ENCODE measurements at places on chromosomes 6 and 20.
A peak's percentile ranks its signal among the peaks of the same experiment; 100 is the strongest.

DNA sequence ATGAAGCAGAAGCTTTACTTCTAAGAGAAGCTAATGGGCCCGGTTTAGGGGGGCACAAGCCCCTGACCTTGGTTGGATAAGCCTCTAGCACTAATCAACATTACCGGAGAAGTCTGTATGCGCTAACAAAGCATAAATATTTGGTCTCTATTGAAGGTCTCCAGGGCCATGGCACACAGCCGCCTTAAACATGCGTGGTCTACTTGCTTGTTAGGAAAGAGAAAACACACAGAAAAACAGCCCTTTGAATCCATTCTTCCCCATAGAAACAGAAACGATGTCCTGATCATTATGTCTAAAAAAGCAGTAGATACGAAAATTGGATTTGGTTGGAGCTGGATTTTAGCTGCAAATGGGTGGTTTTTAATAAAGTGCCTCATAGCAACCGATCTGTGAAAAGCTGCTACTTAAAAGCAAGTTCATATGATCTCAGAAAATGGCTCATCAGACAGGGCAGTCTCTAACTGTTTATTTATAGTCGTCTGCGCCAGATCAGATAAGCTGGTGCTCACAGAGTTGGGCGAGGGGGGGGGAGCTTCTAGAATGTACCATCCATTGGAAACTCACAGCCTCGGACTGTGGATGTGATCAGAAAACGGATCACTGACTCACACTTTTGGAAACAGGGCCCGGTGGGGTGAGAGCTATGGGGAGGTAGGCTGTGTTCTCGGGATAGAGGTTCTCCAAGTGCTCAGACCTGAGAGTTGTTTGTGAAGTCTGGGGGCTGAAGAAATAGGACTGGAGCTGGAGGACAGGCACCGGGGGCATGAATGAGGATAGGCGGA lies 35.3 kb upstream of the APCDD1L start:
- H3K4me3 ChIP-seq = no peak overlapping the region
- DNase-seq = no peak
- peaks cover 3% of the 10 kb centered on the region for H3K4me1 ChIP-seq
- H3K27ac ChIP-seq = no peak overlapping the region
- peaks cover 8% of the 10 kb centered on the region for H3K36me3 ChIP-seq
- peaks cover 68% of the 10 kb centered on the region for H3K27me3 ChIP-seq

GRCh38 chr6:164008902-164009301 lies 594.4 kb downstream of the QKI start:
- peaks cover 4% of the 10 kb centered on the region for H3K27me3 ChIP-seq
- H3K4me3 ChIP-seq = no peak overlapping the region
- no peak overlapping the region for H3K27ac ChIP-seq
- H3K4me1 ChIP-seq = no peaks in the 10 kb centered on the region

GRCh38 chr20:21262812-21263211 lies 40.3 kb upstream of the XRN2 start:
- DNase-seq = no peak
- H3K4me1 ChIP-seq = no peaks in the 10 kb centered on the region
- no peak overlapping the region for H3K27ac ChIP-seq
- no peaks in the 10 kb centered on the region for H3K36me3 ChIP-seq

DNA sequence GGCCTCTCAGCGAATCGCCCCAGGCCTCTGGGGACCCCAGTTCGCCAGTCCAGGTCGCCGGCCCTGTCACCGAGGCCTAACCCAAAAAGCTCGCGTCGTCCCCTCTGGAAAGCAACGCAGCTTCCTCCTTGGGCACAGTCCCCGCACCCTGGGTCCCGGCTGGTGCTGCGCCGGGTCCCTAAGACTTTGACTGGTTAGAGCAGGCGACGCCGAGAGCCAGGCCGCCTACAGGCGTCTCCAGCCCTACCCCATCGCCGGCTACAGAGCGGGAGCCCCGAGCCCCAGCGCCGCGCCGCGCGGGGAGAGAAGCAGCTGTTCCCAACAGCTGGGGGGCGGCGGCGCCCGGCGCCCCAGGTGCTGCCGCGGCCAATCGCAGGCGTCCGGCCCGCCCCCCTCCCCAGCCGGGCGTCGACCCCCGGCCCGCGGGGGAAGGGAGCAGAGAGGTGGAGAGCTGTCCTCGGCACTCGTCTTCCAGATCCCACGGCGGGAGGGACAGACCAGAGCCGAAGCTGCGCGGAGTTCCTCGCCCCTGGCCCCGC lies 540 bp upstream of the RBM24 start:
- H3K27ac ChIP-seq = no peak overlapping the region
- H3K4me1 ChIP-seq = peaks cover 6% of the 10 kb centered on the region
- no peaks in the 10 kb centered on the region for H3K36me3 ChIP-seq
- H3K4me3 ChIP-seq = peak overlapping the region; percentile 77
- peak; percentile 4 for DNase-seq

DNA sequence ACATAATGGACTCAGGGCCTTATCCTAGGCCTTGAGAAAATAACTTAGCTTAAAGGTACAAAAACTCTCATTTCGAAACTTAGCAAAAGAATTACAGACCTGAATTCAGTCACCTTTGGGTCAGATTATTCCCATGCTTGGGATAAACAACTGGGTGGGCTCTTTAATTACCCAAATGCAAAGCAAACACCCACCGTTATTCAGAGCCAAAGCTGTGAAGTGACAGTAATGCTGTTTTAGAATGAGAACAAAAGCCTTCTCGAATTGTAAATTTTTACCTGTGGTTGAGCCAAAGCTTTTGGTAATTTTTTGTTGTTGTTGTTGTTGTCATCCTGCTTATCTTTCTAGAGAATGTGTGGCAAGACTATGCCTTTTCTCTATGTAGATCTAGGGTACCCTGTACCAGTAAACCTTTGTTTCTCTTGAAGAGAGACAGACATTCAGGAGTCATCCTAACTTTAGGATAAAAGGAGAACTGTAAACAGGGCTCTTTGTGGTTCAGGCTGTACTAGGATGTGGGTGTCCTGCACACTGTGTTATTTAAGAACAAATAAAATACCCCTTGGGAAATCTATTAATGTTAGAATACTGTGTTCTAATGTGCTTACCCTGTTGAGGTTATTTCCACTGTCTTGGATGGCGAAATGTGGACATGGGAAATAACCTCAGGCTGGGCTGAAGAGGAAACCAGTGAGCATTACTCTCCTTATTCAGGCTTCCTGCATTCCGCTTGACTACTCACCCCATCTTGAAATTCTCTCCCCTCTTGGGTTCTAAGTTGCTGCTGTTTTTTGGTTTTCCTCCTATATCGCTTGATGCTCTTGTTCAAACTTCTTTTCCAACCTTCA lies 480.7 kb downstream of the CD83 start:
- no peak overlapping the region for H3K4me3 ChIP-seq
- no peak for DNase-seq
- H3K27me3 ChIP-seq = no peaks in the 10 kb centered on the region
- H3K4me1 ChIP-seq = peaks cover 3% of the 10 kb centered on the region
- H3K27ac ChIP-seq = no peak overlapping the region

- no peaks in the 10 kb centered on the region for H3K36me3 ChIP-seq
- no peak overlapping the region for H3K4me3 ChIP-seq
- DNase-seq = no peak
- H3K4me1 ChIP-seq = peaks cover 8% of the 10 kb centered on the region
- no peaks in the 10 kb centered on the region for H3K27me3 ChIP-seq
Measured at GRCh38 chr6:37399131-37399530, 33.9 kb upstream of the CMTR1 start.

DNA sequence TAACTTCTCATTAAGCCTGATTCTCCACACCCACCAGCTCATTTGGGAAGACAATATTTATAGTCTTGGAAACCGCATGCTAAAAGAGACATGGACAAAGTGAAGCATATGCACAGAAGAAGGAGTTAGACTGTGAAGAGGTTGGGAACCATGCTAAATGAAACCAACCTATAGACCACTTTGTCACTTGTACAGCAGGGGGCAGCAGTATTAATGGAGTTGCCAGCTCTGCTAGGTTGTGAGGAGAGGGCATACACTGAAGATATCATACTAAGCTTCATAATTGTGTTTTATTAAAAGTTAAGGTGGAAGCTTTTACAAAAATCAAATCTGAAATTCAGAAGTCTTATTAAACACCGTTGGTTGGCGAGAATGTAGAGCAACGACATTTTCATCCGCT lies 38.3 kb upstream of the HMGCLL1 start:
- H3K27ac ChIP-seq = no peak overlapping the region
- no peaks in the 10 kb centered on the region for H3K27me3 ChIP-seq
- H3K4me1 ChIP-seq = no peaks in the 10 kb centered on the region

DNA sequence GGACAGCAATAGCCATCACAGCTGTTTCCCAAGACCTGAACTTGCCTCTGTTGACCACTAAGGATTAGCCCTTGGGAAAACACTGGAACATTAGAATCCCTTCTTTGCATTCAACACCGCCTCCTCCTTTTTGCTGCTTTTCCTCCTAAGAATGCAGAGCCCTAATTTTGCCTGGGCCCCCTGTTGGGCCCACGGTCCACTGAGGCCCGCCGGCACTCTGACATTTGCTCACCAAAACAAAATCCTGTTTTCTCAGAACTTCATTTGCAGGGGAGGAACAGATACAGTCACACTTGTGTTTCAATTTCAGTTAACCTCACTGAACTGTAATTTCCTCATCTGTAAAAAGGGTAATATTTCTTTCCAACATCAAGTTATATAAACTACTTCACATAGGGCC lies 116.0 kb upstream of the JARID2 start:
- no peaks in the 10 kb centered on the region for H3K27me3 ChIP-seq
- H3K36me3 ChIP-seq = peaks cover 2% of the 10 kb centered on the region
- DNase-seq = no peak
- H3K4me3 ChIP-seq = no peak overlapping the region
- peaks cover 5% of the 10 kb centered on the region for H3K4me1 ChIP-seq
- H3K27ac ChIP-seq = no peak overlapping the region

DNA sequence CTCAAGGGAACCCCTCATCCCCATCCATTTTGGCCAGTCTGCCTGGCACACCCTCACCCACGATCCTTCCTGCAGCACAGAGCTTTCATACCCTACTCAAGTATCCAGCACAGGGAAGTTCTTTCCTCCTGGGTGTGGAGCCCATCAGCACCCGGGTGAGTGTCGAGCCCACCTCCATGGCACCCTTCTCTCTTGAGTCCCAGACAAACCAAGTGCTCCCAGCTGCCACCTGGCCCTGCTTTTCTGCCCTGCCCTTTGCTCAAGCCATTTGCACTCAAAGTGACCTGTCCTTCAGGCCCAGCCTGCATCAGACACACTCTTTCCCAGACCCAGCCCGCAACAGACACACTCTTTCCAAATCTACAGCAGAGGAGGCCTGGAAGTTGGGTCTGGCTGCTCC lies 257.2 kb downstream of the DLL1 start:
- H3K4me3 ChIP-seq = no peak overlapping the region
- no peak overlapping the region for H3K27ac ChIP-seq
- no peaks in the 10 kb centered on the region for H3K4me1 ChIP-seq
- H3K27me3 ChIP-seq = no peaks in the 10 kb centered on the region
- no peak for DNase-seq

GRCh38 chr20:56418385-56418861 lies 6.4 kb downstream of the CASS4 start:
- peaks cover 2% of the 10 kb centered on the region for H3K36me3 ChIP-seq
- peak overlapping the region; percentile 83 for H3K27ac ChIP-seq
- H3K4me3 ChIP-seq = peak overlapping the region; percentile 66
- H3K4me1 ChIP-seq = peaks cover 48% of the 10 kb centered on the region

GRCh38 chr6:105740946-105741645 lies 338.2 kb upstream of the PREP start:
- no peak for DNase-seq
- H3K4me1 ChIP-seq = peaks cover 14% of the 10 kb centered on the region
- no peak overlapping the region for H3K4me3 ChIP-seq
- no peaks in the 10 kb centered on the region for H3K36me3 ChIP-seq

DNA sequence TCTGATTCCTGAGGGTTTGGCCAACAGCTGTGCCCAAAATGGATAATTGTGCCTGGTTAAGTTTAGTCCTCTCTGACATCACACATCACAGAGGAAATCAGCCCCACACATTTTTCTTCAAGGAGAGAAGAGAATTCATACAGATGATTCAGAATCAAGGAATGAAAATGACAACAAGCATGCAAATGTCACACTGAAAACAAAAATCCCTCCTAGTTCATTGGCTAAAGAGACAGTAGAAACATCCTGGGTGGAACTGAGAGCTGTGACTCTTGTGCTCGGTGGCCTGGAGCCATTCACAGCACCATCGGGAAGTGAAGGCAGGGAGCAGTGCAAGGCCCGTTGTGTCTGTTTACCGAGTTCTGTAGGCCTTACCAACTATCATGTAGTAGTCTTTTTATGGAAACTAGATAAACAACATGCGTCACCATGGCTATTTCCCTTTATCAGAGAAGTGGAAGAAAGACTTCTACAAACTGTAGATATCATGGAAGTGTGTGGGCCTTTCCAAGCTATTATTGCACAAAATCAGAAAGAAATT lies 81.7 kb upstream of the TENT5A start:
- H3K4me3 ChIP-seq = no peak overlapping the region
- DNase-seq = no peak

Data from T-helper 17 cell (primary cell).